Activated naive CD4-positive, alpha-beta T cell treated with anti-CD3 and anti-CD28 coated beads for 36 hours (primary cell): ENCODE measurements at places on chromosomes 5 and 9. TPM values are rescaled to one million over a fixed set of nuclear protein-coding genes. Genes with fewer than 3 reads are reported as not detected.

CLPTM1L gene
- 48.0 TPM for total RNA-seq

C5orf63 gene
- total RNA-seq, result 9.4 TPM

IRX2 gene
- total RNA-seq, result not detected

FOXI1 gene
- not detected for total RNA-seq

HTR4 gene
- total RNA-seq, result not detected

PCDHA9 gene
- not detected for total RNA-seq

GRM6 gene
- not detected for total RNA-seq

HMMR gene
- 91.8 TPM for total RNA-seq

NDST1 gene
- total RNA-seq, result 3.3 TPM

C1QTNF2 gene
- not detected for total RNA-seq

SV2C gene
- not detected for total RNA-seq

STPG3 gene
- total RNA-seq, result not detected

ADAMTSL2 gene
- total RNA-seq, result 0.14 TPM

SLC27A6 gene
- total RNA-seq, result not detected

DEPDC1B gene
- total RNA-seq, result 35.8 TPM

BTNL3 gene
- not detected for total RNA-seq

COL15A1 gene
- total RNA-seq, result 0.02 TPM

ZFP37 gene
- total RNA-seq, result 1.5 TPM

SPINK6 gene
- not detected for total RNA-seq

FRRS1L gene
- total RNA-seq, result not detected

PTPRD gene
- not detected for total RNA-seq

TOR4A gene
- total RNA-seq, result 1.1 TPM
